Fibroblast of the conjunctiva (primary cell): ENCODE measurements at places on chromosomes 4 and X.

DNA sequence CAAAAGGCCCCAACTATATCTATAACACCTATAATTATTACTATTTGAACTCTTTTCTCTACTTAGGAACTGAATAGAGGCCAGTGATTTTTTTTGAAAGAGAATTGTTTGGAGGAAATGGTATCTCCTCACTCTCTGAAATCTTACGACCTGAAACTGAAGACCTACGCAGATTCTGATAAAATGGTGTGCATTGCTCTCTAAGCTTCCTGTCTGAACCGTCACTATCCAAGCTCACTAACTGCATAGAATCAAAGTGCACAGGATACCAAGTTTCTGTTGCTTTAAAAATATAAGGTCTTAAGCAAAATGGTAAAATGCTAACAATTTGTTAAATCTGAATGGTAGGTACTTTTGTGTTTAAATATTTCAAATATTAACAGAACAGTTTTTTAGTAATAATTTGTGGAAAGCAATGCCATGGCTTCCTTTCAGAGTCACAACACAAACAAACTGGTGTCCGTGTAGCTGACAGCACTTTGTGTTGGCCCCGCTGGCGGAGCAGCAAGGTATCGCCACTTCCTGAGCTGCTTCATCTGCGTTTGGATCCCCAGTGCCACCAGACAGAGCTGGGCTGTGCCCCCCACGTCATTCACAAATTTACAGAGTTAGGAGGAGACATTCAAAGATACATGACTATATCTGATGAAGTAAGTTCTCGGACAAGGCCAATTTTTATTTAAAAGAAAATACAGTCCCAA lies 313.9 kb downstream of the FBXW7 start:
- no peak for DNase-seq

DNA sequence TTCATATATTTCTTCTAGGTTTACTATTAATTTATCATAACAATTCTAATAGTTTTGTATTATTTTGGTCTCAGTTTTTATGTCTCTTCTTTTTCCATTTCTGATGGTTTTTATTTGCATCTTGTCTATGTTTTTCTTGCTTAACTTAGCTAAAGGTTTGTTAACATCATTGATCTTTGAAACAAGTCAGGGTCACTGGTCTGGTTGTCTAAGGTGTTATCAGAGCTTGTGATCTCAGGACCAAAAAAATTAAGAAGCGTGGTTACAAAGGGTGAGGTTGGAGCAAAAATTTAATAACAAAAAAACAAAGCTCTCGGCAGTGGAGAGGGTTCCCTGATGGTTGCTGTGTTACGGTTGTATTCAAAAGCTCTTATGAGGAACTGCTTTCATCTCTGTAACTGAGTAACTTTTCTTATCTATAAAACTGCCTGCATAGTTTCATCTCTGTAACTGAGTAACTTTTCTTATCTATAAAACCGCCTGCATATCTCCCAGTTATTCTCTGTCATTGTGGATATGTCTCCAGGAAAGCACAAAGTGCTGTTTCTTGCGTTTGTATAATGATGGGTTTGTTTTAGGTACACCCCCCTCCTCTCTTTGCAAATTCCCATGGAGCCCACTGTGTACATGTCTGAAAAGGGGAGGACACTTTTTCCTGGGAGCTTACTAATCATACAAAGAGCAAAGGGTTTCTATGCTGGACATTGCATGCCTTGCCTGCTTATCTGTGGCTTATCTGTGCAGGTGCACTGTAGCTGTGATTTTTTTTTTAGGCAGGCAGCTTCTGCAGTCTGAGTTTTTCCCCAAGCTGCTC lies 62.4 kb upstream of the UGT2B15 start:
- no peak for DNase-seq

DNA sequence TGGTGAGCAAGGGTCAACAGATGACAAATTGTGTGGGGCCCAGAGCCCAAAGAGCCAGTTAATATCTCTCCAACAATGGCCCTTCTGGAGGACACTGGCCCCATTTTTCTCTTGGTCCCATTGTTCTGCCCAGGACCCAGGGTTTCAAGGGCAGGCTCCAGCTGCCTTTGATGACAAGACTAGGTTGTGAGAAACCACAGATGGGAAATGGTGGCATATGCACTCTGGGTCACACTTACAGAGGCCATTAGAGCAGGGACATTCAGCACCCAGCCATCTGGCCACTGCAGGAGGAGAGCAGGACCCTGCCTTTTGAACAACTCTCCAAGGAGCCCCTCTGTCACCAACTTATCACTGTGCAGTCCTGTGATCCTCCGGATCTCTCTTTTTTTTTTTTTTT lies 49.7 kb upstream of the KIAA1210 start:
- no peak for DNase-seq

GRCh38 chrX:46686003-46686645 lies 72.8 kb downstream of the SLC9A7 start:
- DNase-seq = peak; percentile 16

DNA sequence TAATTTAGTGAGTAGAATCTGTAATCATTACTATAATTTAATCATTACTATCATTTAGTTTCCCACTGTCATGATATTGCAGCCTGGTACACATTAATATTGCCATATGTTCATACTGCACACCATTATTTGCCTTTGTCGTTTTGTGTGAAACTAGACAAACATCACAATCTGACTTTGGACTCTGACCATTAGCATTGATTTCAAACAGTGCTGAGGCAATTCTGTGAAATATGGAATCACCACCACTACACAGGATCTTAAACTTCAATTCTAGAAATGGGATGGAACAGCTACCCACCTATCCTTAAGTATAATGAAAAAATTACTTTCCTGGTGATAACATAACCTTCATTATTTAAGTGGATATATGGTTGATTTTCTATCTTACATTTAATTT lies 98.3 kb downstream of the SORBS2 start:
- no peak for DNase-seq

GRCh38 chr4:7389719-7390118 lies 45.0 kb downstream of the PSAPL1 start:
- no peak for DNase-seq

DNA sequence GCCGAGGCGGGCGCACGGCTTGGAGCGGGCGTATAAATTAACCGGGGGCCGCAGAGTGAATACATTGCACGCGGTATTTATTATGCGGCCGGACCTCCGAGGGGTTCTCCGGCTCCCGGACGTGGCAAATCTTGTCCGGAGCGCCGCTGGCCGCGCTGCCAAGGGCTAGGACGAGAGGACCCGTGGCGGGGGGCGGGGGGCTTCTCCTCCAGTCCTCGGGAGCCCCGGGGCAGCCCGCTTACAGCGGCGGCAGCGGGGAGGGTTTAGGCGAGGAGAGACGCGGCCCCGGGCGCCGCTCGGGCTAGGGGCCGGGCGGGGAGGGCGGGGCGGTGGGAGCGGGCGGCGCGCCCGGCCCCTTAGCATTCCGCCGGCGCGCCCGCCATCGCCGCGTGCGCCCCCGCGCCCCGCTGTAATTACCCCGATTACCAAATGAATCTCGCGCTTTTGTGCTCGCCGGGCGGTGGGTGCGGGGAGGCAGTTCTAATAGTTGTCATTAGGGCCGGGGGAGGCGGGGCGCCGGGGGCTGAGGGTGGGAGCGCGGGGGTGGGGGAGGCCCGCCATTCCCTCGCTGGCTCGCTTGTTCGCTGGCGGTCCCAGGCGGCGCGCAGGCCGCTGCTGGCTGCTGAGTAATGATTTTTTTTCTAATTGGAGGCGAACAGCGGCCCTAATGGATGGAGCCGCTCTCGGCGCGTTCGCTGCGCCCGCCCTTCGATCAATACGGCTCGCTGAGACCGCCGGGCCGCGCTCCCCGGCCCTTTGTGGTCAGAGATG lies 276.6 kb downstream of the BCOR start:
- DNase-seq = no peak
